Suppressor macrophage treated with lipopolysaccharide for 4 hours (primary cell): ENCODE measurements at places on chromosomes 7 and 10.
A peak's percentile ranks its signal among the peaks of the same experiment; 100 is the strongest.

- DNase-seq = no peak
Measured at GRCh38 chr7:29256693-29257002, 62.1 kb downstream of the CHN2 start.

DNA sequence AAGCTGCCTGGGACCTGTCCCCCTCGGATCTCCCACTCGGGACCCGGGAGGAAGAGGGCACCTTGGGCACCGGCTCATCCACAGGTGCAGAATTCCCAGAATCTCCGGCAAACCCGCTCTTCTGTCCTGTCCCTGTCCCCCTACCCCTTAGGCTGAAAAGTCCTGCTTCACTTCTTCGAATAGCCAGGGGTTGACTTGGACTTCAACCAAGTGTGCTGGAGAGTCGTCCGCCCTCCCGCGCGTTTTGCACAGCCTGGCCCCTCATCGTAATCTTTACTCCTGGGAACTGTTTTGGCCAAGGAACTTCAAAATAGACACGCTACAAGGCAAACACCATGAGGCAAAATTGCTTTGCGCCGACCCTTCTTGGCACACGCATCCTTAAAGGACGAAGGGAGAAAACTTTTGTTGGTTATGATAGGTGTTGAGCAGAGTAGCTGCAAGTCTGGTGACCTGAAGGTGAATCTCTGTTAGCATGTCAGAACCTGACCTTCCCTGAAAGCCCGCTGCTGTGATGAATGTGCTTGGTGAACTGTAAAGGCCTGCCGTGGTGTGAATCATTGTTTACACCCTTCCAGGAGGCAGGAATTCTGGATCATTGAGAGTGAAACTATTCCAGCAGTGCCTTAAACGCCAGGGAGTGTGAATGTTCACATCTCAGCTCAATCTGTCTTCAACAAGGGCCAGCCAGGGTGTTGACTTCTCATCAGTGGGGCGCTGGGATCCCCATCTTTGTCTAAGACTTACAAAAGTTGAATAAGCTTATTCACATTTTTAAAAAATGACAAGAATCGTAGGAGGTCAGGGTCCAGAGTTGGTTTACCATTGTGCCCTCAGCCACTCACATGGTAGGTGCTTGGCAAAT is 589 bp upstream of the RAPGEF5 start:
- DNase-seq = no peak

GRCh38 chr7:105365541-105366534 is 22.9 kb downstream of the SRPK2 start:
- no peak for DNase-seq

GRCh38 chr7:137343281-137343841 is at the start of gene PTN:
TSS of gene PTN (minus strand) at chr7:137343733. CDS start at chr7:137254973, 88,760 bp downstream.
- DNase-seq = no peak

DNA sequence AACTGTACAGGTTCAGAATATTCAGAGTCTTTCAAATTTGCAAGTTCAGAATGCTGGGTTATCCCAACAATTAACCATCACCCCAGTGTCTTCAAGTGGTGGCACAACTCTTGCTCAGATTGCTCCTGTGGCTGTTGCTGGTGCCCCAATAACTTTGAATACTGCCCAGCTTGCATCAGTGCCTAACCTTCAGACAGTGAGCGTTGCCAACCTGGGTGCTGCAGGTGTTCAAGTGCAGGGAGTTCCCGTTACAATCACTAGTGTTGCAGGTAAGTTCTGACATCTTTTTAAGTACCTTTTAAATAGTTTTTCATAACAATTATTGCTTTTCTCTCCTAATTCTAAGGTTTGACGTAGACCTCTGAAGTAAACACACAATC is 2.7 kb downstream of the SP4 start:
- DNase-seq = no peak

DNA sequence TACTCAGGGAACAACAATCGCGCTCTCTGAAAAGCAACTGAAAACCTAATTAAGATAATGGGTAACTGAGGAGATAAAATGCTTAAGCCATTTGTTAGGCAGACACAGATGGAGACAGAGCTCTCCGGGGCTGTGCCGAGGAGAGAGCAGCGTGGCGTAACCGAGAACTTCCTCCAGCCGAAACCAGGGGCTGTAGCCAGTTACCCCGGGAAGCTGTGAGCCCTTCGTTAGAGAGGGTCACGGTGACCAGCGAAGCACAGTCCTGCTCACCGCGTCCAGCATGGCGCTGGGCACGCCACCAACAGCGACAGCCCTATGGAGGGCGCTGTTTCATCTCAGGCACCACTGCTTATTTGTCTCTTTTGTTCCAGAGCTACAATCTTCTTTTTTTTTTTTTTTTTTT is 16.1 kb downstream of the PAPOLB start:
- DNase-seq = no peak

- no peak for DNase-seq
Measured at GRCh38 chr7:56079450-56080185, 13.1 kb downstream of the PHKG1 start.

DNA sequence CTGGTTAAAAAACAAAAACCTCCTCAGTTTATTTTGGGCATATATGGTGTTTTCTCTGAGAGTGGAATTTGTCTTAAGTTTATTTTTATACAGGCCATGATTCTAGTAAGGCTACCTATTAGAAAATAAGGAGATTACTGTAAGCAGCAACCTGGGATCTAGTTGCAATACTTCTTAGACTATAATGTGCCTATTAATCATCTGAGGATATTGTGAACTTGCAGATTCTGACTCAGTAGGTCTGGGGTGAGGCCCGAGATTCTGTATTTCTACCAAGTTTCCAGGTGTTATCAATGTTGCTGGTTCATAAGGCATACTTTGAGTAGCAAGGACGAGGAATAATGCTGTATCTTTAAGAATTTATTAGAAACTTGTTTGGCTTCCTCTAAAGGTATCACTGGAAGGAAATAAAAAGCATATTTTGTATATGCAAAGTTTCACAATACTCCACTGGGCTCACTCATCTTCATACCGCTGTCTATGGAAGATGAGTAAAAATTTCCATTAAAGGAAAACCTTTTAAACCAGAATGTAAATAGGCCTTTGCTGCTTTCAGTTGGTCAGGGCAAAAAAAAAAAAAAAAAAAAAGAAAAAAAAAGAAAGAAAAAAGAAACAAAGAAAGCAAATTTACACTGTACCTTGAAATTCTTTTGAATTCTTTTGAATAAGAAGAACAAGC is 105.8 kb downstream of the BMPER start:
- no peak for DNase-seq

DNA sequence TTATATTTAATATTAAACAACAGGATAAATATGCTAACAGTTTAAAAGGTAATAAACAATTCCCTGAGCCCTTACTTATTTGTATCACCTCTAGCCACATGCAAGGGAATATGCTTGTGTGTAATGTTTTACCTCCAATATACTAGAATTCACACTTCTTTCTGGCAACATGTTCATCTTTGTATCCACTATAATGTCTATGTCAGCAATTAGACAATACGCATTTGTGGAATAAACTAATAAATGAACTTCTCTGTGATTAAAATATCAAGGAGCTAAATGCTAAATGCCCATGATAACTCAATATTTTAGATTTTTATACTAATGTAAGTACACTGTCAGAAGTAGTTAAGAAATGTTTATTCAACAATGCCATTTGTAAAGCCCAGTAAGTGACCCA is 350.5 kb downstream of the DGKB start:
- DNase-seq = no peak

- no peak for DNase-seq
Measured at GRCh38 chr7:33774762-33775523, 130.4 kb upstream of the BMPER start.

GRCh38 chr10:73095481-73096021 is 1.1 kb downstream of the P4HA1 start:
- DNase-seq = peak; percentile 83

DNA sequence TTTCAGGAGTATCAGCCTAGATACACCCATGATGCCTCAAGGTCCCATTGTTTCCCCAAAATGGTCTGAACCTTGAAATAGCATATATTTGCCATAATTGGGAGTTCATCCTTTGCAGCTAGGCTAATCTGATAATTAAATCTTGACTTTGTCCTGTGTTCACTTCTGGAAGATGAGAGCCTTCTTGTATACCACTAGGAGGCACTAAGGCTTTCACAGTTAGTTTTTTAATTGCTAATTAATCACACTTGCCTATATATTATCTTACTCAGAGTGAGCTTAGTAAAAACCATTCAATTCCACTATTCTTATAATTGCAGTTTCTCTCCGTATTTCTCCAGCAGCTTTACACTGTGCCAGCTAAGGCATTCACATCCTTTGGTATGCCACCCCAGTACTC is 48.7 kb upstream of the MAGI2 start:
- DNase-seq = no peak

GRCh38 chr7:149474309-149475120 is 13.7 kb upstream of the ZNF777 start:
- no peak for DNase-seq

DNA sequence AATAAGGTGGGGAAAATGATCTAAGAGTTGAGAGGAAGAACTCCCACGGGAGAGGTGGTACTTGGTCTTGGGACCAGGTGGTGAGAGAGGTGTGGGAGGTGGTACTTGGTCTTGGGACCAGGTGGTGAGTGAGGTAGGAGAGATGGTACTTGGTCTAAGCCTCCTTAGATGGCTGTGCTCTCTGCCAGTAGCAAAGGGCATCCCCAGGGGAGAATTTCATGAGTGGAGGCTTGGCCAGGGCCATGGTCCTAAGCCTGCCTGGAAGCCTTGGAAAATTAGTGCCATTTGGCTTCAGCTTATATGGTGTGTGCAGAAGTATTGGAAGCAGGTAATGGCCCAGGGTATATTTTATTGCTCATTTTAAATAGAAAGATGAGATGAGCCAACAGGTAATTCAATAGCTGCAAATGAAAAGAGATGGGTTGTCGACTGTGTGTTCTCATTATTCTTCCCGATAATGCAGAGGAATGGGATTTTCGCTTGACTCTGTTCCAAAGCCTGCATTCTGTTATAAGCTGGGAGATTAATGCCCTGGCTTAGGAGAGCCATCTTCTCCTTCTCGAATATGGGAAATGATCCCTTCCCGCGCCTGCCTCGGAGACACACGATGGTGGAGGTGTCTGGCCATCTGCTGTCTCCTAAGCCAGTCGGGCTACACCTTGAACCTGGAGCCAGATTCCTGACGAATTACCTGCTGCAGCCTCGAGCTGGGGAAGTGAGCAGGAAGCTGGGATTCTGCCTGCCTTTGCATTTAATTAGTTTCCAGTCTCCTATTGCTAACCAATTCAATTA is 287.8 kb downstream of the GALNT17 start:
- DNase-seq = no peak

DNA sequence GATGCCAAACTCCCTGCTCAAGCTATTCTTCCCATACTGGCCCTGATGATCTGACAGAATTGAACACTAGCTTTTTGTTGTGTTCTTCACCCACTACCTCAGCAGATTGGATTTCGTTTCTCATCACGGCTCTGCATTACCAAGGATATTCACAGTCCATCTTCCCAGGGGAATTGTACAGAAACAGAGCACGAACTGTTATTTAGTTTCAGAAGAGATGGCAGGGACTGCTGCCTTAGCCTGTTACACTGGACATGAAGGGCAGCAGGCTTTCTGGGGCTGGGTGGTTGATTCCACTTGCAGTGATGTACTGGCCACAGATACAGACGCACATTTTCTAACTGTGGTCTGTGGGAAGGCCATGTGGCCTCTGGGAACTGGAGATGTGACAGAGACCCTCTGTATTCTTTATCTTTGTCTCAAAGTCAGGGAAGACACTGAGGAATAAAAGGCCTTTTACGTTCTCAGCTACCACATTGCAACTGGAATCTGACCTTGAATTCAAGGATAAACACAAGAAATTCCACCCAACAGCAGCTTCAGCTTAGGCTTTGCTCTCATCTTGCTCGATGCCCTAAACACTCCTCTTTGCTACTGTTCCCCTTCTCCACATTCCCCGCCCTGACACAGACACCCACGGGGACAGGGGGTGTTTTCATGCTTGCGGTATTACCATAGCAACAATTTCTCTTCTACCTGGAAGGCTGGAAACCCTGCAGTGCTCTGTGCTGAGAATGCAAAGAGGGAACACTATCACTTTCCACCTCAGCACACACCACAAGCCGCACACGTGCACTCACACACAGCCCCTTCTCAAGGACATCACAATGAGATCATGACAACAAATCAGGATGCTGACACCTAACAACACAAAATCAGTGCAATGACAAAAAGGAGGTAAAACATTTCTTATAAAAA is 81.7 kb downstream of the RNF216 start:
- no peak for DNase-seq

DNA sequence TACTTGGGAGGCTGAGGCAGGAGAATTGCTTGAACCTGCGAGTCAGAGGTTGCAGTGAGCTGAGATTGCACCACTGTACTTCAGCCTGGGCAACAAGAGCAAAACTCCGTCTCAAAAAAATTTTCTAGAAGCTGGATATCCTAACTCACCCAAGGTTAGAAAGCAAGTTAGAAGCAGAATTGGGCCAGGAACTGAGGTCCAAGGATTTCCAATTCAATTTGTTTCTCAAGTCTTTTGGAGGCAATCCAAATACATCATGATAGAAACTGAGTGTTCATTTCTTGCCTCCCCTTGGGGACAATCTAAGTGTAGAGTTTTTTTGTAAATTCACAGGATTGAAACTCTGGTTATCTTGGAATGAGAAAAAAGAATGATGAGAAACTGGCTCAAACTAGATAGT is 45.5 kb downstream of the LAMB1 start:
- DNase-seq = no peak

DNA sequence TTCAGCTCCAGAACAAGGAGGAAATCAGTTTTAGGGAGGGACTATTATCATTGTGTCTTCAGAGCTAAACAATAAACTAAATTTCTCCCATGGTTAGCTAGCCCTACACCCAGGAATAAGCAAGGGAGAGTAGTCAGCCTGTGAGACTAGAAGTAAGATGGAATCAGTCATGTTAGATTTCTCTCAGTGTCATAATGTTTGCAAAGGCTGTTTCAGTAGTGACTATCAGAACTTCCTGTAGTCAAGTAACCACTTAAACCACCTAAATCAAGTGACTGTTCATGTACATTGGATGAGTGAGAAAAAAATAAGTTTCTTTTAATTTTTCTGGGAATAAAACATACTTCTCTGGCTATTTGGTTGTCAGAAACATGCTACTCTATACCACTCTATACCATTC is 121.6 kb downstream of the KCND2 start:
- DNase-seq = no peak

DNA sequence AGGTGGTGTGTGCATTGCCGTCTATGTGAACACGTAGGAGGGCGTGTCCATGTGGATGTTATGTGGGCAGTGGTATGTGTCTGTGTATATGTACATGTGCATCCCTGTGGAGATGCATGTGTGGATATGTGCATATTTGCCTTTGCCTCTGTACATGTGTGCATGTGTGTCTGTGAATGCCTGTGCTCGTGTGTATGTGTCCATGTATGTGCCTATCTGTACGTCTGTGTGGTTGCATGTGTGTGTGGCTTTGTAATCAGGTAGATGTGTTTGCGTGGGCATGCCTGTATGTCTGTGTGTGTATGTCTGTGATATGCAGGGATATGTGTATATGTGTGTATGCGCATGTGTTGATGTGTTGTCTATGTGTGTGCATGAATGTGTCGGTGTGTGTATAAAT is 19.7 kb downstream of the ADCY1 start:
- no peak for DNase-seq

- DNase-seq = no peak
Measured at GRCh38 chr7:155337946-155338631, 40.4 kb downstream of the INSIG1 start.

- peak; percentile 69 for DNase-seq
Measured at GRCh38 chr7:143049362-143049761, 2.8 kb upstream of the OR6V1 start.
